ENCODE measurements at places on chromosomes 5 and 9.

GRCh38 chr5:146461319-146461718 is 14.2 kb downstream of the TCERG1 start:
- DNase-seq: no peak

- DNase-seq: no peak
Observed at GRCh38 chr5:92687821-92688722, 892.9 kb downstream of the NR2F1-AS1 start.

DNA sequence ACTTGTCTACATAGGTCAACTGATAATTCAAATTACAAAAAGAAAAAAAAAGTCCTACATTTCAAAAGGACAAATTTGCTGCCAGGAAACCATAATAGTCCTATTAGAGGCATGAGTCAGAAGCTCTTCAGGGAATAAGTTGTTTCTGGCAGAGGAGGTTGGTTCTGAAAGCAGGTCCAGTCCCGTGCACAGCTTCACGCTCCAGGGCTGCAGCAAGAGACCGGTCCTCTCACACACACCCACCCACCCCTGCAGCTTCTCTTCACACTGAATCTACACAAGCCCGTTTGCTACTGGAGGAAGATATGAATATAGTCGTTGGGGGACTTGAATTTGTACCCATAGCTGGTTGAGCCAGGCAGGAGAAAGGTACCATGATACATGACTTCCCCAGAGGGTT is 36.9 kb upstream of the SLC1A3 start:
- DNase-seq: no peak

GRCh38 chr9:130175355-130175754 is 3.2 kb downstream of the NCS1 start:
- DNase-seq: no peak

DNA sequence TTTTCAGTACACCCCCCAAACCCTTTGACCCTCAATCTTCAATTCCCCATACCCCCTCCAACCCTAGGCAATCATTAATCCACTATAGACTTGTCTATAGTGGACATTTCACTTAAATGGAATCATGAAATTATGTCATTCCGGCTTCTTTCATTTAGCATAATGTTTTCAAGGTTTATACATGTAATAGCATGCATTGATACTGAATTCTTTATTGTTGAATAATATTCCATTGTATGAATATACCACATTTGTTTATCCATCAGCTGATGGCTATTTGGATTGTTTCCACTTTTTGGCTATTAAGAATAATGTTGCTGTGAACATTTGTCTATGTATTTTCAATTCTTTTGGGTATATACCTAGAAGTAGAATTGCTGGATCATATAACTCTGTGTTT is 238.8 kb downstream of the PDE4D start:
- no peak for DNase-seq

DNA sequence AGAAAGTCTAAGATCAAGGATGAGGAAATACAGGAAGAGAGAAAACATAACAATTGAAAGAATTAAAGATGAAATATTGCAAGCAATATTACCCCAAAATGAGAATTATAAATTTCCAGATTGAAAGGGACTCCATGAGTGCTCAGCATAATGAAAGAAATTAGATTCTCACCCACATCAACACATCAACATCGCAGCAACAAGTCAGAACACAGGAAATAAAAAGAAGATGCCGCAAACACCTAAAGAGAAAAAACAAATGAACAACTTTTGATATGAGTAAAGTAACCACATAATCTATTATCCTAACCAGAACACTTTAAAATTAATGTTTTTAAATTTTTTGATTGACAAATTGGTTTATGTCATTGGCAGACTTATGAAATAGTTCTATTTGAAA is 318.3 kb upstream of the PTGER4 start:
- no peak for DNase-seq

GRCh38 chr5:55994495-55994997 is at the start of gene IL6ST:
Gene IL6ST, minus strand, starts transcription at chr5:55994963. Its CDS starts 18,685 bp downstream, at chr5:55976278.
- DNase-seq: peak; percentile 86

DNA sequence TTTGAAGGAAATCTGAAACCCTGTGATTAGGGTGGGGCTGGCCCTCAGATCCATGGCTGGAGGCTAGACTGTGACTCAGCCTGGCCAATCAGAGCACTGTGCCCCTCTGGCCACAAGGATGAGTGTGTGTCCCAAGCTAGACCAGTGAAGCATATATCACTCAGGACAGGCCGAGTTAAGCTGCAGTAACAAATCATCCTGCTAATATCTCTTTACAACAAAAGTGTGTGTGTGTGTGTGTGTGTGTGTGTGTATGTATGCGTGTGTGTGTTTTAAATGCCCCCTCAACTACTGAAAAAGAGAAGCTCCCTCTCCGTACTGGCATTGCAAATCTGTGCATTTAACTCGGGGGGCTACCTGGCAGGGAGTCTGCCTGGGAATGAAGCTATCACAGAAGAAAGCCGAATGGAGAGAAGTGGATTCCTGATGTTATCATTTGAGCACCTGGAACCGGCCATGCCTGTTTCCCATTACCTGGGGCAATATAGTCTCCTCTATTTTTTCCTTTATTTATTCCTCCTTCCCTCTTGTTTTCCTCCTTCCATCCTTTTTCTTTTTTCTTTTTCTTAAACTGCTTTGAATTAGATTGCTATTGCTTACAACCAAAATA is 25.6 kb downstream of the STC2 start:
- no peak for DNase-seq

- DNase-seq: peak; percentile 80
Observed at GRCh38 chr5:73625944-73626811, at the start of gene ARHGEF28. Gene ARHGEF28, plus strand, starts transcription at chr5:73626196. Its CDS starts 58,656 bp downstream, at chr5:73684852.

DNA sequence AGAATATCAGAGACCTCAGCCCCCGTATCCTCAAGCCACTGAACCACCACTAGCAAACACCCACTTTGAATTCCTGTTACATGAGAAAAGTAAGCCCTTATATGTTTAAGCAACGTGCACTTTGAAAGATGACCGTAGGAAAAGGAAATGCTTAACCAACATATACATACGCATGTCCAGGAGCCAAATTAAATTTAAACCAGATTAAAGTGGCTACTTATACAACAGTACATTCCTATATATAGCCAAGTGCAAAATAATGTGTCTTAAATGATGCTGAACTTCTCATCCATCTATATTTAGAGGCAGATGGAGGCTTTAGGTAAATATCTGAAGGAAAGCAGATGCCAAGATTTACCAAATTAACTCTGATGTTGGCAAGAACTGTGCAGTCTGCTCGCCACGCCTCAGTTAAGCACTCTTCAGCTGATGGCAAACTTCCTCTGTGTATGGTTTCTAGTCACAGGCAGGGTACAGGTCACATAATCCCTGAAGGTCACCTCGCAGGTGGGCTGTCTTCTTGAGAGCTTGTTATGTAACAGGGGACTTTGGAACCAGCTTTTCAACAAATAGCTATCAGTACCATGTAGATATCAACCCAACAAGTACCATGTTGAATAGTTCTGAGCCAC is 8.6 kb downstream of the GCNT4 start:
- no peak for DNase-seq

DNA sequence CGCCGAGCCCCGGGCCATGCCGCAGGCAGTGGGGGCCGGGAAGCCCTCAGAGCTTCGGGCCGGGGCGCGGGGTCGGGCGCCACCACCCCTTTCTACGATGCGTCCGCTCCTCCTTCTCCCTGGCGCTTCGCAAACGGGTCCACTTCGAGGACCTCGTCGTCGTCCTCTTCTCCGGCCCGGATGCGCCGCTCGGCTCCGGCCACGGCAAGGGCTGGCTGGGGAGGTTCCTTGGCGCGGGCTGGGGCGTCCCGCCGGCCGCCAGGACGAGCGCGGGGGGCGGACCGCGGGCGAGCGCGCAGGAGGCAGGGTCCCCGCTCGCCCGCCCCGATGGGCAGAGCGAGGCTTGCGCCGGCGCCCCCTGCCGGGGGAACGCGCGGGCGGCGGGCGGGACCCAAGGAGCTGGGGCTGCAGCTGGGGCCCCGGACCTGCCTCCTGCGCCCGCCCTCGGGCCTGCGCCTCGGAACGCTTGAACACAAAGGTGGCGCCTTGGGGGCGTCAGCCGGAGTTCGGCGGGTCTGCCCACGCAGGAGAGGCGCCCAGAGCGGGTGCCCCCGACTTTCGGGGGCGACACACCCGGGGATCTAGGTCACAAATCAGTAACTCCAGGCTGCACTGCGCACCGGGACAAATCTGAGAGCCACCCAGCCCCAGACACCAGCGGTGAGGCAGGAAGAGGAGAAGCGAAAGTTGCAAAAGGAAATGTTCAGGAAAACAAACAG is at the start of gene ROR2:
Gene ROR2 (minus strand): TSS at position 283 of the 719 bp plus-strand sequence.
- peak; percentile 73 for DNase-seq

- DNase-seq: peak; percentile 36
Observed at GRCh38 chr5:150066901-150067396, 19.4 kb downstream of the CSF1R start.

DNA sequence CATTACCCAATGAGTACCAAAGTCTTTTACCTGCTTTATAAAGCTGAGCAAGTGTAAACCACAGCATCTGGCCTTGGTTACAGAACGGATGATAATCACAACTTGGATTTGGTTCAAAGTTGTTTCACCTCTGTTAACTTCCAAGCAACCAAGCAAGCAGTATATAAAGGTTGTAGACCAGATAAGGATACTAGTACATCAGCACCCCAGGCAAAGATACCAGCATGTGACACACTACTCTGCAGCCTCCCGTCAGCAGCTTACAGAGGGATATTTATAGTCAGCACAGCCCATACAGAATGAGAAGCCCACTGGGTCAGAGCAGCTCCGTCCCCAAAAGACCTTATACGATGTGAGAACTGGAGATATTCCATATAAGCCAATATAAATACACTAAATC is 193.3 kb downstream of the SMARCA2 start:
- DNase-seq: no peak

DNA sequence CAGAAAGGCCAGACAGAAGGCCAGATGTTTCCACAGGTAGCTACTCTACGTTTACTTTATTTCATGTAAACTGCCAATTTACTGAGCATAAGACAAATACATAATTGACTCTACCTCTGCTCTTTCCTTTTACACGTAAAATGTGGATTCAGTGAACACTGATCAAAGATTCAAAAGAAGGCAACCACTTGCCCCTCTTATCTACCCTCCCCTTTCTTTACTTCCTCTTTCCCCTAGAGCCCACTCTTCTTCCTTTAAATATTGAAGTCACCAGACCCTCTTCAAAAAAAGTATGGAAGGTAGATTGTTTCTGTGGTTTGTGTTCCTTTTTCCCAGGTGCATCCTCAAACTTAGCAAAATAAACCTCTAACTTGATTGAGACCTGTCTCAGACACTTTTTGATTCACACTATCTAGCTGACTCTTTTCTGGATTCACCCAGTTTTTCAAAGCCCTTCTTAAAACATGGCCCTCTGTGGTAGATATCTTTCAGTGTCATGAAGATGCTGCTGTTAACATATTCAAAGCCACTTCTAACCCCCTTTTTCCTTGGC is 6.7 kb downstream of the FAM114A2 start:
- DNase-seq: no peak

- DNase-seq: no peak
Observed at GRCh38 chr5:151338734-151339133, 8.6 kb downstream of the SLC36A2 start.

- no peak for DNase-seq
Observed at GRCh38 chr5:53730943-53731342, 170.5 kb downstream of the NDUFS4 start.

Data from cardiac septum (tissue), 1 donor.